Mesenteric fat pad (tissue), 1 donor: ENCODE measurements at places on chromosomes 4 and X. TPM values are rescaled to one million over a fixed set of nuclear protein-coding genes. Genes with fewer than 3 reads are reported as not detected.

DNA sequence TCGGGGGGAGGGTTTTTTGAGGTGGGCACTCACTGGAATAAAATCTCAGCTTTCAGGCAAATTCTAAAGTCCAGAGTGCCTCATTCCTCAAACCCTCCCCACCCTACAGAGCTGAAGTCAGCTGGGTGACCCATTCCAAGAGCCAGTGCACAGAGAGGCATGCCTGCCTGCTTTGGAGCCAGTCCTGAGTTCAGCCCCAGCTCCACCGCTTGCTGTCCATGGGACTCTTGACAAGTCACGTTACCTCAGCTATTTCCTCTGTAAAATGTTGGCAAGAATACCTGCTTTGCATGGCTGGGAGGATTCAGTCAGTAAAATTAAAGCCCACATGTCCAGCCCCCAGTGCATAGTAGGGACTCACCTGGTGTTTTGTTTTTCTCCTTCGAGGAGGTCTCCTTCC is 125.9 kb upstream of the PJA1 start:
- no peak for DNase-seq

DNA sequence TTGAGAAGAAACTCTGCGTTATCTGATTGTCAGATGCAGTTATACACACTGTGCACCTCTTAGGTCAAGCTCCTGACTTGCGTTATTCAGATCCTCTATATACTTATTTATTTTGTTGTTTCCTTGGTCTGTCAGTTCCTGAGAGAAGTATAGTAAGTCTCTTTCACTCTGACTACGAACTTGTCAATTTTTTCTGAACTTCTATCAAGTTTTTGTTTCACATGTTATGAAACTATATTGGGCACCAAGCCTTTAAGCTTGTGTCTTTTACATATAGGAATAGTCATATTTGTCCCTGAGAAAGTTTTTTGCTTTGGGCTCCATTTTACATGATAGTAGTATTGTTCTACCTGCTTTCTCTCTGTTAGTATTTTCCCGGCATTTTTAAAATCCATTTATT is 31.7 kb downstream of the ZNF275 start:
- DNase-seq: no peak

DNA sequence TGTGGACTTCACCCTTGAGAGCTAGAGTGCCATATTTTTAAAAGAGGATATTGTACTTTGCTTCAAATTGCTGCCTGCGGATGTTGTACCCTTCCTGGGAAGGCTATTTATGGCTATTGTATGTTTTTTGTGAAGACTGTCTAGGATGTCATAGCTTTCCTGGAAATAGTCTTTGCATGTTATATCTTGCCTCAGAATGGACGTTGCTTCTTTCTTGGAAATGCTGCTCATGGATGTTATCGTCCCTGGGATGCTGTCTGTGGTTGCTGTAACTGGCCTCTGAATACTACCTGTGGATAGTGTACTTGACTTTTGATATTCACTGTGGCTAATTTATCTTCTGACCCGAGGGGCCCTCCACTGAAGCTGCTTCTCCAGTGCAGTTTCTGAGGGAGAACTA is 146.8 kb downstream of the ENOX2 start:
- DNase-seq: no peak

DNA sequence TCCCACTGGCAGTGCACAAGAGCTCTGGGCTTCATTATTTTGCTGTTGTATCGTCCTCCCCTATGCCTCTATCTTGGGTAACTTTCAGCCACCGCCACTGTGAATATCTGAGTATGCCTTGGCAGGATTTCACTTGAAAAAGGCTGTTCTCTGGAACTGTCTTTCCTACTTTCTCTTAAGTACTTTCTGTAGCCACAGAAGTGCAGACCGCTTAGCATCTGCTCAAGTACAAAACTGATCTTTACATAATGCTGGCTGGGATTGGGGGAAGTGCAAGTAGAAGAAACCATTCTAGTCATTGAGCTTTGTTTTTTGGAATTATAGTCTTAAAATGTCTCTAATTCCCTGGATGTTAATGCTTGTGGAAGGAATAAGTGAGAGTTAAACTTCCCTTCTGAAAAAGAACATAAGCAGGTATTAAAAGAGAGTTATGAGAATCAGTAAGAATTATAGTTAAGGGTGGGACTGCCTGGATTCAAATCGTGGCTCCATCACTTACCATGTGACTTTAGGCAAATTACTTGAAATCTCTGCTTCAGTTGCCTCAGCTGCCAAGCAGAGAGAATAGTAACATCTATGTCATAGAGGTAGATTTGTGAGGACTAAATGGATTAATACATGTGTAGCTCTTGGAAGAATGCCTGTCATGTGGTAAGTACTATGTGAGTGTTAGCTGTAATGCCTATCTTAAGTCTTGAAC is 77.5 kb downstream of the MID1IP1 start:
- DNase-seq: no peak

GRCh38 chr4:169293343-169294176 is 22.8 kb upstream of the SH3RF1 start:
- no peak for DNase-seq

DNA sequence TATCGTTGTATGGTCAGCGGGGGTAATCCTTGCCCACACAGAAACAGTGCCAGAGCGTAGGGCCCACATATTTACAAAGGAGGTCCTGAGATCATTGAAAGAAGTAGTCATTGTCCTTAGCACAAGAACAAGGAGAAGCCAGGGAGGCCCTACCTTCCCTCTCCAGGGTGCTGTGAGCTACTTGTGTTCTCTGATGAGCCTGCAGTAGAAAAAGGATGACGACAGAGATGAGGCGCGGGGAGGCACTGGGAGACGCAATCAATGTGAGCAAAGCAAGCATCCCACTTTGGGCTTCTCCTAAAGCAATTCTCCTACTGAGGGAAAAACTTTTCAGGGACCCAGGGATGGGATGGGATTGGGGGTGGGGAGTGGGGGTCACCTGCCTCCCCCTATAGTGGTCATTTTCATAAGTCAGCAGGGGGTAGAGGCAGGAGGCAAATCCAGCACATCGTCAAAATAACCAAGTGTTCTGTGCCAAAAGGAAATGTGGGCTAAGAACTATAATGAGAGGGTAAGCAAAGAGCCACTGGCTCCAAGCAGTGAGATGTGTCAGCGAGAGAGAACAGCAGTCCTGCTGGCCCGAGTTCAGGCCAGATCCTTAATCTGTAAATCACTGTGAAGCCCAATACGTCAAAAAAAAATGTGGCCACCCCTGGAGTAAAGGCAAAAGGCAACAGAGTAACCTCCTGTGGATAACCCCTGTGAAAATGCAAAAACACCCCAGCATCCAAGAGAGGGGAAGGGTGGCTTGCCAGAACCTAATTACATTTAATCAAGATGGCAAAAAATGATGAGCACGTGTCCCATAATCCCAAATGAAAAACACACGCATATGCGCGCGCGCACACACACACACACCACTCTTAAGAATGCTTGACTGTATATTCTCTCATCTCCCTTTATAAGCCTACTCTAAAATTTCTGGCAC is 136.6 kb upstream of the HHIP start:
- no peak for DNase-seq

- DNase-seq: no peak
Measured at GRCh38 chr4:112411781-112412550, 104.0 kb downstream of the NEUROG2 start.

DNA sequence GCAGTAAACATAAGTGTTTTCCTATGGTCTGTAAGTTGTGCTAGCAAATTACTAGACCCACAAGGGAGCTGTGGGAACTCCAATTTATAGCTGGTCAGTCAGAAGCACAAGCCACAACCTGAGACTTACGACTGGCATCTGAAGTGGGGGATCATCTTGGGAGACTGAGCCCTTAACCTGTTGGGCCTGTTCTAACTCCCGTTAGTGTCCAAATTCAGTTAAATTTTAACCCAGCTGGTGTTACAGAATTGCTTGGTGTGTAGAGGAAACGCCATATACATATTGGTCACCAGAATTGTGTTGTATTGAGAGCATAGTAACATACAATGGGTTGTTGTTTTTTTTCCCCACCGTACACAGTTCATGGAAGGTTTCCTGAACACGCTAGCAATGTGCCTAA is 25.1 kb upstream of the NFXL1 start:
- DNase-seq: no peak

DNA sequence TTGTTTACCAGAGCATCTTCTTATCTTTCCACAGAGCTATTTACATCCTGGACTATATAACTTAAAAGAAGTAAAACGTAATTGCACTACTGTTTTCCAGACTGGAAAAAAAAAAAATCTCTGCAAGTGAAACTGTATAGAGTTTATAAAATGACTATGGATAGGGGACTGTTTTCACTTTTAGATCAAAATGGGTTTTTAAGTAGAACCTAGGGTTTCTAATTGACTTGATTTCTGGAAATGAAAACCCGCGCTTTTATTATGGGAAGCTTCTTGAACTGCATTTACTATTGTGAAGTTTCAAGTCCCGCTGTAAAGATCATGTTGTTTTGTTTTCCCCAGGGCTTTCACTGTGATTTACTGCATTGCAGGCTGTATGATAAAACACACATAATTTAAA is 162.7 kb downstream of the STIM2 start:
- no peak for DNase-seq

DNA sequence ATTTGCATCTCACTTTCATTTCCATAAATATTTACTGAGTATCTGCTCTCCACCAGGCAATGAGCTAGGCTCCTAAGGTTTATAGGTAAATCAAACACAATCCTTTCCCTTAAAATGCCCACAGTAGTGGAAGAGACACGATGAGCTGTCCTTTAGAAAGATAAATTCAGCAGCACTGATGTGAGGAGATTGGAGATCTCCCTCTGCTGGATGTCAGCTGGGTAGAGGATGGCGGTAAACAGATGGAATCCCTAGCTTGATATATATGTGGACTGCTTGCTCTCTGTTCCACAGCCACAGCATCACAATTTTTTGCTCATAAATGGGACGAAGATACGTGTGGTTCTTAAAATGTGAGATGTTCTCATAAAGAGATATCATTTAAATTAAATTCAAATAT is 216.4 kb upstream of the RASGEF1B start:
- DNase-seq: no peak

DNA sequence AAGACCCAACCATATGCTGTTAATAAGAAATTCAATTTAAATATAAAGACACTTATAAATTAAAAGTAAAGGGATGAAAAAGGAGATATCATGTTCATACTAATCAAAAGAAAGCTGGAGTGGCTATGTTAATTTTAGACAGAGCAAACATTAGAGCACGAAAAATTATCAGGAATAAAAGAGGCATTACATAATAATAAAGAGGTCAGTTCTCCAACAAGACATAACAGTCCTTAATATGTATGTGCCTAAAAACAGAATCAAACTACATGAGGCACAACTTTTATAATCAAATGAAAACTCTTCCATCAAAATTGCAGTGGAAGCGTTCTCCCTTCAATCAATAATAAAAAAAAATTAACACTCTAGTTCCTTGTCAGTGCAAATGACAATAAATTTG is 62.6 kb downstream of the ARHGEF6 start:
- no peak for DNase-seq

DNA sequence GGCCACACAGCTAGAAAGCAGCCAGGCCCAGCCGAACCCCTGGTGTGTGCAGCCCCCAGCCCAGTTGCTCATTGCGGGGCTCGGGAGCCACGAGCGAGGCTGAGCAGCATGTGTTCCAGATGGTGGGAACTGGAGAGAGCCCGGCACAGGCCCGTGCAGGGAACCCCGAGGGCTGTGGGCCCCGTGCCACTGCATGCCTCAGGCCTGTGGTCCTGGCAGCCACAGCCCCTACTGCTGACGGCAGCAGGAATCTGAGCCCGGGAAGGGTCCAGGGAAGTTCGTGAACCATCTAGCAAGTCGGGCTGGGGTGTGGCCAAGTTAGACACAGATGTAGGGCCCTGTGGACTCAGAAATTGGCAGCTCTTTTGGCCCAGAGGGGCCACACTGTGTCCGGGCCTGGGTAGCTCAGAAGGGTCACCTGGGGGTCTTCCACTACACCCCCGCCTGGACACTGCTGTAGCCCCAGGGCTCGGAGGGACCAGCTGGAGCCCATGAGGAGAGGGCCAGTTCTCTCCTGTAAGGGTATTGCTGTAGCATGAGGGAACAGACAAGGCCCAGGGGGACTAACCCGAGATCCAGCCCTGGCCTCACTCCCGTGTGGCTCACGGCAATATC is 12.1 kb downstream of the HTRA3 start:
- DNase-seq: no peak

- no peak for DNase-seq
Measured at GRCh38 chr4:54819034-54819433, 161.3 kb downstream of the KIT start.

- no peak for DNase-seq
Measured at GRCh38 chrX:12526306-12526705, 264.9 kb upstream of the PRPS2 start.

DNA sequence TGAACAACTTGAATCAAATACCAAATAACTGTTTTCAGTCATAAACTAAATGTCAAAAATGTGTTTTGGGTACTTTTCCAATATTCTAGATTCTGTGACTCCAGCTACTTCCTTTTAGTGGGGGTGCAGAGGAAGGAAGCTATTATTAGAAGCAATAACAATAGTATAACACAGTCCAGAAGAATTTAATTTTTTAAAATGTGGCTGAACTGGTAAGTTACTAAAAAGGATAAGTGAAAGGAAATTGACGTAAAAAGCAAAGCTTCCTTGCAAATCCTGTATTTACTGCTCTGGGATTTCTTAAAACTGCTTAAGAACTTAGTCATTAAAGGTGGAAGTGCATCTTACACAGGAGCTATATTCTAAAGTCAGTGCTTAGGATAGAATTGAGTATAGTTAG is 53.2 kb downstream of the MOSPD2 start:
- no peak for DNase-seq

GRCh38 chr4:24979554-24979953 is 51.2 kb downstream of the LGI2 start:
- DNase-seq: no peak

The SPANXC gene
- total RNA-seq: not detected

The OPRPN gene
- total RNA-seq: not detected

The TRPC5OS gene
- total RNA-seq: not detected

The LSM6 gene
- 36.5 TPM for total RNA-seq

The TRIML1 gene
- not detected for total RNA-seq

The PASD1 gene
- not detected for total RNA-seq

The ATP1B4 gene
- total RNA-seq: not detected

The FGF16 gene
- not detected for total RNA-seq

The RPS6KA6 gene
- total RNA-seq: 0.39 TPM

The PAK3 gene
- total RNA-seq: 1.3 TPM

The RASL11B gene
- 0.77 TPM for total RNA-seq
